ENCODE measurements at places on chromosomes 16 and 17. TPM values are rescaled to one million over a fixed set of nuclear protein-coding genes. Genes with fewer than 3 reads are reported as not detected.

The ENPP7 gene
- total RNA-seq = 0.16 TPM

The NPIPA1 gene
- total RNA-seq = 105 TPM

The NKD1 gene
- 1.1 TPM for total RNA-seq

The CCL1 gene
- 264 TPM for total RNA-seq

The RABEP1 gene
- 51.4 TPM for total RNA-seq

The SETD1A gene
- 38.8 TPM for total RNA-seq

The FAM171A2 gene
- 0.29 TPM for total RNA-seq

The G6PC1 gene
- total RNA-seq = not detected

The STAT5B gene
- 191 TPM for total RNA-seq

The KRT39 gene
- not detected for total RNA-seq

The THRA gene
- 2.9 TPM for total RNA-seq

The CAVIN1 gene
- total RNA-seq = 0.96 TPM

The IGFALS gene
- not detected for total RNA-seq

The PYDC1 gene
- not detected for total RNA-seq

The ZSCAN10 gene
- 0.07 TPM for total RNA-seq

The MC1R gene
- total RNA-seq = 5.6 TPM

The ALKBH5 gene
- 128 TPM for total RNA-seq

The ODAD4 gene
- total RNA-seq = 0.39 TPM

The CTDNEP1 gene
- 193 TPM for total RNA-seq

The HLF gene
- 0.36 TPM for total RNA-seq
